ENCODE measurements at places on chromosomes 6 and 20.

- DNase-seq = peak; percentile 72
Observed at GRCh38 chr6:161439093-161439492, 165.2 kb upstream of the AGPAT4 start.

GRCh38 chr20:37856932-37857660, 45.8 kb upstream of the VSTM2L start:
- no peak for DNase-seq

- DNase-seq = no peak
Observed at GRCh38 chr6:73556836-73557235, 36.0 kb upstream of the EEF1A1 start.

DNA sequence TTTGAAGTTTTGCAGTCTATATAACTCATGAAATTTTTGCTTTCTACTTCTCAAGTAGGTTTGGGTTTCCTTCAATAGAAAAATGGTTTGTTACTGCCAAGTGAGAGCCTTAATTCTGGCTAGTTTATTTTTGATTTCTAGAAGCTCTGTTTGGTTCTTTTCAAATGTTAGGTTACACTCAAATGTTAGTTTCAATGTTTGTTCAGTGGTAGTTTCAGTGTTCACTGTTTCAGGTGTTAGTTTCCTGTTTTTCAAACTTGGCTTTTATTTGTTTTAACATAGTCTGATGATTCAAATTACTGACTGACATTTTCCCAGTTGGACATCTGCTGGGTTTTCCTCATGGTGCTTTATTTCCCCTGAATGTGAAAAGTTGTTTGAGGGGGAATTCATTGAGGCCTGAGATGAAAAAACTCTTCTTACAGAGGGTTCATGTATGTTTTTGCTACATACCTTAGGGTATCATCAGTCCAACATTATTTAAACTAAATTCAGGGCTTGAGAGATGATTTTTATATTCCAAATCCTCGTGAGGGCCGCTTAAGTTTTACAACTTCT, 189.0 kb downstream of the JARID2 start:
- DNase-seq = no peak

DNA sequence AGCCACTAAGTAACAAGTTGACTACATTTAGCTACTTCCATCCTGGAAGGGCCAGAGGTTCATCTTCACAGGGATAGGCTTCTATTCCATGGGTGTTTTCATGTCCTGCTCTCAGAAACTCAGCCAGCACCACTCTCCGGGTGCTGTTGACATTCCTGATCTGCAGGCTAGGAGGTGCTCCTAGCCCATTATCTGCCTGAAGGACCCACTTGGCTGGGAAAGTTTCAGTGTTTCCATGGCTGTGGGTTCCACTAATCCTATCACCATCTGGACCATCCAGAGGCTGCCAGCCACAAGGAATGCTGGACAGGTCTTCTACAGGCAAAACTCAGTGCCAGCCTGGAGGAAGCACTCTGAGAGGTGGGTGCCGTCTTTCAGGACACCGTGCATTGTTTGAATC, 45.2 kb downstream of the HLA-G start:
- no peak for DNase-seq

DNA sequence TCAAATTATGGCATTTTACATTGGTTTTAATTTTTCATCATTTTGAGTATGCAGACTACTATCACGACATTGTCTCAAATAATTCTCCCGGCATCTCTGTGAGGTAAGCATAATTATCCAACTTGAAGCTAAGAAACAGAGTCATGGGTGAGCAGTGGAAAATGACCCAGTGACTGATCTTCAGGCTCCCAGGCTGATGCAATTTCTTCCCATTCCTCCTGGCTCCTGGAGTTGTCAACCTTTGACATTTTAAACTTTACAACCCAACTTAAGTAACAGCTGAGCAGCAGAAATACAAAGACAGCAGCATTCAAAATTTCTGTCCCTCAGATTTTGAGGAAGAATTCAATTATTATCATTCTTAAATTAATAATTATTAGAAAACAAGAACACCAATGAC, 13.7 kb upstream of the LAMA4 start:
- DNase-seq = no peak

GRCh38 chr6:151242420-151242861, 2.7 kb downstream of the AKAP12 start:
- DNase-seq = no peak

GRCh38 chr6:67606906-67607828, 1027.9 kb upstream of the ADGRB3 start:
- no peak for DNase-seq

GRCh38 chr6:163324326-163324687, 90.2 kb upstream of the QKI start:
- no peak for DNase-seq

DNA sequence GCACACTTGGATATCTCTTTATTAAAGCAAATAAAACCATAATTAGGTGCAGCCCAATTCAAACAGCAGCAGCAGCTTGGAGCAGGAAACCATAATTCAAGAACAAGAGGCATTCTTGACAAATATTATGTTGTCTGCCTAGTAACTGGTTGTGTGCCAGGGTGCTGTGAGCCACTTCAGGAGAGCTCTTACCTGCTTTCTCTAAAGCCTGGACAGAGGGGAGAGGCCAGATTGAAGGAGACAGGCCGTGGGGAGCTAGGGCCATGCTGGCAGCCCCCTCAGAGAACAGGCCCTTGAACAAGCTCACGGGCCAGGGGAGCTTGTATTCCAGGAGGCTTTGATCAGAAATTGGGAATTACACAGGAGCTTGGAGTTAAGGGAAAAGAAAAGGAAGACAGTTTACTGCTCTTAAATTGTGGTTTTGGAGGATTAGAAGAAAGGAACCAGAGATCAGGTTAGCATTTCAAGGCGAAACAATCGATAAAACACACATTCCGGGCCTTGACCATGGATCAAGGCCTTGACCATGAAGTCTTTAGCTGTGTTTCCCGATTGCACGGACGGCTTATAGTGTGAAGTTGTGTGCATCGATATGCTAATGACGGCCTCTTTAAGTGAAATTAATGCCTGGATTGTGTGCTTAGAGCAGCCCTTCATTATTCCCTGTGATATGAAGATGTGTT, 69.8 kb upstream of the NKX2-2 start:
- DNase-seq = no peak

DNA sequence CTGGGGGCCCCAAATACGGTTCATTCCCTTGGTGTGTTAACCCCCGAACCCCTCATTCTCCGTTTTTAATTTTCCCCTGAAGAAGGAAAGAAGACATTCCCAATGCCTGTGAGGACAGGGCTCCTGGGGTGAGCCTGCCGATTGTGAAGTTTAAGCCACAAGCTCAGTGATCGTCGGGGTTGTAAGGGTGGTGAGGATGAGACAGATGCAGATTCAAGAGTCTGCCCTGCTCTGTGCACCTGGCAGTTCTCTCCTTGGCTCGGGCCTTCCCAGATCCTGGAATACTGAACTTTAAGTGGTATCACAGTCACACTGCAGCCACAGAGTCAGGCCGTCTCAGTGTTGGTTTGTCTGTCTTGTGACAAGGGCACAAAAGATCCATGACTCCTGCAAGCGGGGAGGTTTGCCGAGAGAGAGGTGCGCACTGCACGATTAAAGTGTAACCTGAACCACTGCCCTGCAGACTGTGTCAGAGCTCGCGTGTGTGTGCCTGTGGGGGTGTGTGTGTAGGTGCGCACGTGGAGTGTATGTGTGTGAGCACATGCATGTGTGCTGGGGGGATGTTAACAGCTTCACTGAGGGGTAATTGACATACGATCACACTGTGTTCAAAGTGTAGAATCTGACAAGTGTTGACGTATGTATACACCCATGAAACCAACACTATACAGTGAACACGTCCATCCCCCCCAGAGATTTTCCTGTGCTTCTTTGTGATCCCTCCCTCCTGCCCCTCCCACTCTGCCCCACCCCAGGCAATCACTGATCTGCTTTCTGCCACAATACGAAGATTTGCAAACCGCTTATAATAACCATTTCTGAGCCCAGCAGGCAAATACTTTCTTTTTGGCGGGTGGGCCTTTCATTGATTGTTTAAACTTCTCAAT, 38.9 kb downstream of the RPP40 start:
- DNase-seq = no peak

- no peak for DNase-seq
Observed at GRCh38 chr20:64036346-64037198, 590 bp downstream of the C20orf204 start.

DNA sequence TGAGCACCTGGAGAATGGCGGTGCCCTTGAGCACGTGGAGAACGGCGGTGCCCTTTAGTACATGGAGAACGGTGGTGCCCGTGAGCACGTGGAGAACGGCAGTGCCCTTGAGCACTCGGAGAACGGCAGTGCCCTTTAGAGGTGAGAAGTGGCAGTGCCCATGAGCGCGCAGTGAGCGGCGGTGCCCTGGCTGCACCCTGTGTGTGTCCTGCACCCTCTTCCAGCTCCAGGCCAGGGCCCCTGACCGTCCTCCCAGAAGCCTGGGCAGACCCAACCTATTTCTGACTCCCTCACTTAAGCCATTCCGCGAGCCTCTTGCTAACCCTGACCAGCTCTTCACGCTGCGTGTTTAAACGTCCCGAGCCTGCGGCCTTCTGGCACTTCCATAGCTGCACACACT, 151.3 kb downstream of the DLL1 start:
- peak; percentile 69 for DNase-seq

GRCh38 chr20:8678098-8678776, 390.6 kb upstream of the PLCB4 start:
- DNase-seq = no peak

GRCh38 chr6:23498013-23498412, 628.0 kb upstream of the NRSN1 start:
- DNase-seq = no peak

DNA sequence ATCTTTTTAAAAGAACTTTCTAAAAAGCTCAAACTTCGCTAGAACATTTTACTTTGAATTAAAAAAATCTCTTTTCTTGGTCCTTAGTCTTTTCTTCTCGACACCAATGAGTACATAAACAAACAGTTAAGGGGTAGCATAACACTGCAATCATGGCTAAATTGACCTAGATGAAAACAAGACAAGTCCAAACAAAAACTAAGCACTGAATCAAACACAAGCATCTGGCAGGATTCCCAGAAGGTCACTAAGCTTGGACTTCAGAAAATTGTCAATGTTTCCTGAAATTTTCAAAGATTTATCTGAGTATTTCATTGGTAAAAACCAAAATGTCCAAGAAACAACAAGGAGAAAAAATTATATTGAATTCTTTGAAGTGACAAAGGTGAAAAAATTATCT, 5.0 kb downstream of the COL21A1 start:
- no peak for DNase-seq

GRCh38 chr6:40959781-40960327, 79.2 kb downstream of the UNC5CL start:
- DNase-seq = no peak

GRCh38 chr20:48230216-48230615, 444.9 kb upstream of the SULF2 start:
- DNase-seq = no peak

DNA sequence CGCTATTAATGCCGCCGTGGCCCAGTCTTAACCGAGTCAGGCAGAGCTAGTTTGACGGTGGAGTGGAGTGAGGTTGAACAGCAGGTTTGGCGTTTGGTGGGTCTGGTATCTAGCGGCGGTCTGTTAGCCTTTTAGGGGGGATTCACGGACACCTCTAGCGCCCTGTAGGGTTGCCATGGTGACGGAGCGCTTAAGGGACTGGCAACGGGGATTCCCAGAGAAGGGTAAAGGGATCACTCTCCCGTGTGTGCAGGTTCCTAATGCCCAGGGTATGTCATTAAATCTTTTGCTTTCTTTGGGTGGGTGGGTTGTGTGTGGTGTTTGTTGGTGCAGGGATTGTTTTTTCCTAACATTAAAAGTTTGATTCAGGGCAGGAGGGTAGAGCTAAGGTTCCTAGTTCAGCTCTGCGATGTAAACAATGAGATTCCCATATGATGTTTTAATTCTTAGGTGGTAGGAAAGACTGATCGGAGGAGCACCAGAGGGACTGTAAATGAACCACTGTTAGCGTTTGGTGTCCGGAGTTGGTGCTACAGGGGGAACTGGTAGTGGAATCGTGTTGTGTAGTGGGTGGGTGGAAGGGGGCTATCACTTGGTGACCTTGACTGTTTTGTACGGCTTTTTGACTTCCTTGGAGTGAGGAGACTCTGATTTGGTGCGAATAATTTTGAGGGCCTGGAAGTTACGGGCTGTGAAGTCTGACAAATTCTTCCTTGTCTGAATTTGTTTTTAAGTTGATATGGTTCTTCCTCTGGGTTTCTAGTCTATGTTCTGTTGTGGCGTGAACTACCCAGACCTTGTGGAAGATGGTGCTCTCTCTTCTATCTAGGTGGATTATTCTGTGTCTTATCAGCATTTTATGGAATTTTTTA, 5.0 kb downstream of the BRD2 start:
- DNase-seq = no peak

GRCh38 chr6:147322299-147323162, 118.3 kb downstream of the STXBP5 start:
- DNase-seq = no peak

DNA sequence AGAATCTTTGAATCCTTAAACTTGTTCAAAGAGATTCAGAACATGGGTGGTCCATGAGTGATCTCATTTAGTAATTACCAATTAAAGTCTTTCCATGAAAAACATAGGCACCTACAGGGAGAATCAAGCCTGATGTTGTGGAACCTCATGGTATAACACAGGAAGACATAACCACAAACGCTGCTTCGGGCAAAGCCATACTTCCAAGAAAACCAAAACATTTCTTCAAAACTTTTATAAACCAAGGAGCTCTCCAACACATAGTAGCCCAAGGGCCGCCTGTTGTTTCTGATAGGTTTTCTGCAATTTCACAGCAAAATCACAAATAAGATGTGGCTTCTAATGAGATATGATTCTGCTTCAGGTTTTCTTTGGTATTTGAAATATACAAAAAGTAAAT, 2.5 kb downstream of the CHD6 start:
- DNase-seq = no peak

DNA sequence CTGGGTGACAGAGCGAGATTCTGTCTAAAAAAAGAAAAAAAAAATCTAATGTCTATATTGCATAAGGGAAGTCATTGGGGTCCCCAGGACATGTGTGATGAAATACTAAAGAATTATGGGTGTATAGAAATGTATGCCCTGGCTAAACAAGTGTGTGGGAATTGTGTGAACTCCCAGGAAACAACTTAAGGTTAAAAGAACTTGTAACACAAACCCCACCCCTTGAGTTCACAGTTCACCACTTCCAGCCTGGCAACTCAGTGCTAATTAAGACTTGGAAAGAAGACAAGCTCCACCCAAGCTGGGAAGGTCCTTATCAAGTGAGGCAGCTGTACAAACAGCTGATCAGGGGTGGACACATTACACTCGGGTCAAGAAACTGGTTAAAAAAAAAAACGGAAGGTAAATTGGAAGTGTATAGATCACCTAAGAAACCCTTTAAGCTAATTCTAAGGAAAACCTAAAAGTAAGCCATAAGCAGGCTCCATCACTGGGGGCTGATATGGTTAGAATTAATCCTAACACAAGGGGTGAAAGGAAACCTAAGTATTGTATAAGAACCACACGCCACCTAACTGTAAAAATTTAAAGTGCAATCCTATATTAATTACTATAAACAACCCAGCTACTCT, 25.2 kb downstream of the HLA-A start:
- no peak for DNase-seq
